EL (cell line): ENCODE measurements at places on chromosomes 4 and X.

DNA sequence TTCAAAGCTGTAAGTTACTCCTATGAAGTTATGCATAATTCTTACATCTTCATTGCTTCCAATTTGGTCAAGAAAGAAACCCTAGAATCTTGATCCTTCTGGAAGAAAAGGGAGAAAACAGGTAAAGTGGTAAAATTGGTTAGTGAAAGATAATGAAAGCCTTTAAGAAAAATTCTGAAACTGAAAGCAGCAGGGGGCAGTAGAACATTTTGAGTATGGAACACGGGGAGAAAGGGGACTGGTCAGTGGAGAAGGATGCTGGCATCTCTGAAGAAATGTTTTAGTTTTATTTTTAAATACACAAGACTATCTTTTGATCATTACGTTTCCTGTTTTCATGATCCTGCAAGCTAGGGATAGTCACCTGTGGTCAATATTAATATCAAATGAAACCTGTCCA is 54.3 kb downstream of the SLIT2 start:
- no peak for DNase-seq

GRCh38 chr4:173746424-173746823 is 216.4 kb upstream of the HAND2 start:
- DNase-seq: no peak

- DNase-seq: no peak
These were observed 4.5 kb upstream of the NHSL2 start for GRCh38 chrX:71906144-71906543.

- DNase-seq: no peak
These were observed 64.8 kb downstream of the TNIP2 start for GRCh38 chr4:2691313-2691712.

DNA sequence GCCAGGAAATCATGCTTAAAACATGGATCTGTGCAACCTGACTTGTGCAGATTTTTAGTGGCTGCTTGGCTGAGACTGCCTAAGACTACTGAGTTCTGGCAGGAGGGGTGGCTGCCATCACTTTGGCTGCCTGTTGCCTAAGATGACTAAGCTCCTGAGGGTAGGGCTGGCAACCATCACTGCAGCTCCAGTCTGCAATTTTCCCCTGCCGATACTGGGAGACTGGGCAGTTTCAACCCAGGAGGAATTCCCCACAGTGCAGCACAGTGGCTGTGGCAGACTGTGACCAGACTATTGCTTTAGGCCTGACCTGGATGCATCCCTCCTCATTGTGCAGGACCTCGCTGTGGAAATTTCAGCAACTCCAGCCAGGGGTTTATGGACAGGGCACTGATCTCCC is 544.9 kb downstream of the ANKRD50 start:
- peak; percentile 2 for DNase-seq

DNA sequence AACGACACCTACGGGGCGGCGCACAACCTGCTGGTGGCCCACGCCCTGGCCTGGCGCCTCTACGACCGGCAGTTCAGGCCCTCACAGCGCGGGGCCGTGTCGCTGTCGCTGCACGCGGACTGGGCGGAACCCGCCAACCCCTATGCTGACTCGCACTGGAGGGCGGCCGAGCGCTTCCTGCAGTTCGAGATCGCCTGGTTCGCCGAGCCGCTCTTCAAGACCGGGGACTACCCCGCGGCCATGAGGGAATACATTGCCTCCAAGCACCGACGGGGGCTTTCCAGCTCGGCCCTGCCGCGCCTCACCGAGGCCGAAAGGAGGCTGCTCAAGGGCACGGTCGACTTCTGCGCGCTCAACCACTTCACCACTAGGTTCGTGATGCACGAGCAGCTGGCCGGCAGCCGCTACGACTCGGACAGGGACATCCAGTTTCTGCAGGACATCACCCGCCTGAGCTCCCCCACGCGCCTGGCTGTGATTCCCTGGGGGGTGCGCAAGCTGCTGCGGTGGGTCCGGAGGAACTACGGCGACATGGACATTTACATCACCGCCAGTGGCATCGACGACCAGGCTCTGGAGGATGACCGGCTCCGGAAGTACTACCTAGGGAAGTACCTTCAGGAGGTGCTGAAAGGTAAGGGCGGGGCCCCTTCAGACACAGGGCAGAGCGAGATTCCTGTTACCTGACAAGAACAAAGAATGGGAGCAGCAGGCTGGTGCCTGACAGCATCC is 11.7 kb downstream of the RPL9 start:
- peak; percentile 43 for DNase-seq

GRCh38 chrX:72094894-72095293 is 36.8 kb downstream of the RTL5 start:
- no peak for DNase-seq

DNA sequence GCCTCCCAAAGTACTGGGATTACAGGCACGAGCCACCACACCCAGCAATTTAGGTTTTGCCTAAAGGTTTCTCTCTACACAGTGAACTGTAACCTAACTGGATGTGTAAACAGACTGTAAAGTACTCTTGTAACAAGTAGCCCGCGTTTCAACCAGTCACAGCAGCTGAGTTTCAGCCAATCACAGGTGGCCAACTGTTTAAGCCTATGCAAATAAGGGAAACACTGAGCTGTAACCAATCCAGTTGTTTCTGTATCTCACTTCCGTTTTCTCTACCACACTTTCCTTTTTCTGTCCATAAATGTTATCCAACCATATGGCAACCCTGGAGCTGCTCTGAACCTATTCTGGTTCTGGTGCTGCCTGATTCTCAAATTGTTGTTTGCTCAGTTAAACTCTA is 59.9 kb downstream of the DIPK2B start:
- DNase-seq: no peak

GRCh38 chr4:121709766-121710405 is 13.1 kb upstream of the ANXA5 start:
- DNase-seq: no peak

GRCh38 chr4:158836002-158836369 is 67.2 kb downstream of the FNIP2 start:
- no peak for DNase-seq

- DNase-seq: peak; percentile 12
These were observed 70.6 kb downstream of the ARFIP1 start for GRCh38 chr4:152850377-152850776.

DNA sequence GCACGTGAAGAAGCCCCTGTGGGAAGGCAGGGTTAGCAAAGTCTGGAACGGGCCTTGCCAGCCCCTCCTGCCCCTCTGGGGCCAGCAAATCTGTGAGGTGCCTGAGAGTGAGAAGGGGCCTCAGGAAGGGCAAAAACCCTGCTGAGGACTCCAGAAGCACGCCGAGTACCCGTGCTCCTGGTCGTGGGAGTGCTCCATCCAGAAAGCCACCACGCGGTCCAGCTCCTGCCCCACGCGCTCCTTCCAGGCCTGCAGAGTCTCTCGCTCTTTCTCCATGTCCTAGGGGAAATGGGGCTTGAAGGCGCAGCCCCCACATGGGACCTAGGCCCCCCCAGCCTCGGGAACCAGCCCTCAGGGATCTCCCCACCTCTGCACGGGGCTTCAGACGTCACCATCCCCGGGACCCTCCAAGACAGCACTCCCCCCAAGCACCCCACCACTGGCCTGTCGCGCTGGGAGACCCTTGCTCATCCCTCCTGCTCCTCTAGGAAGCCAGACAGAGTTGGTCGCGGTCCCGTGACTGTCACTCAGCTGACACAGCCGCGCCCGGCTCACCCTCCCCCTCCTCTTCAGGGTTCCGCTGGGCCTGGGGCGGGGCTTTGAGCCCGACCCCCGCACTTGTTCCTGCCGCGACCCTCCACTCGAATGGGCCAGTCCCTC is at the start of gene RENBP:
Gene RENBP, minus strand, starts transcription at position 504 of the 660 bp plus-strand sequence. Its CDS starts 33 bp downstream, at position 471.
- no peak for DNase-seq

- no peak for DNase-seq
These were observed 275.0 kb upstream of the CTSO start for GRCh38 chr4:156228676-156229075.

DNA sequence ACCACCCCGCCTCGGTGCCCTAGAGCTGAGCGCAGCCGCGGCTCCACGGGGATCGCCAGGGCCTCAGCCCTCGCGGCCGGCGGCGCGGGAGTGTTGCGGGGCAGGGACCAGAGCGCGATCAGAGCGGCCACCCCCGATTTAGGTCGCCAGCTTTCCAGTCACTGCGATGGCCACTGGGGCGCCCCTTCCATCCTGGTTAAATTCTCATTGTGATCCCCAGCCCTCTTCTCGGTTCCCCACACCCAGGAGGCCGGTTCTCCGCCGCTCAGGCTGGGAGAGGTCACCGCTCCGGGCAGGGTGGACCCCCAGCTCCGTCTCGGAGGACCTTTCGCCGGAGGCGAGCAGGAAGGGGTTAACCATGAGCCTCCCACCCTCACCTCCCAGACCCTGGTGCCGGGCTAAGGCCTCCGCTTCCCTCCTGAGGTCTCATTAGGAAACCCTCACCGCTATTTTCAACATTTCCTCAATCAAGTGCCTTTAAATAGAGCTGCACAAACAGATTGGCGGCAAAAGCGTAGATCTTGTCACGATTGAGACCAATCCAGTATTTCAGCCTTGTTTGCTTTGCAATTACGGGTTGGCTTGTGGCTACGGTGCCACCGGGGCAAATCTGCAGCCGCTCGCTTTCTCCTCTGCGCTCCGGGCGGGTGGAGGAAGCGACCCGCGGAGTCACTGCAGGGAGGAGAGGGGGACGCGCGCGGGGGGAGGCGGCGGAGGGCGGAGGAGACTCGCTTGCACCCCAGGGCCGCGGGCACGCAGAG is 8.3 kb upstream of the HAND2 start:
- DNase-seq: no peak

GRCh38 chr4:3658530-3658913 is 107.7 kb upstream of the ADRA2C start:
- no peak for DNase-seq

GRCh38 chrX:134969726-134970125 is 21.1 kb upstream of the SMIM10 start:
- no peak for DNase-seq

- no peak for DNase-seq
These were observed 52.5 kb downstream of the TMEM156 start for GRCh38 chr4:38979511-38980230.

DNA sequence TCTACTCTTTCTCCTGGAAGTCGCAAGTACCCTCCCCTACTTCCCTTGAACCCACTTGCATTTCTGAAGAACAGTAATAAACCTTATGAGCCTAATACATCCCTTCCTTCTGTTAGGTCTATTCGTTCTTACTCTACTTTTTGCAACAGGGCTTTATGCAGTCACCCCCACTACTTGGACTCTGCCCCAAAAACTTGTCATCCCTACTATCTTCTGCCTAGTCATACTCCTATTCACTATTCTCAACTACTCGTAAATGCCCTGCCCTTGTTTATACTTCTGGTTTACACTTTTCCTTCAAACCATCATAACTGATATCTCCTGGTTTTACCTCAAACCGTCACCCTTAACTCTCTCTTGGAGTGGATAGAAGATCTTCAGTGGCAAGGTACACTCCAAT is 55.2 kb upstream of the SLIT2 start:
- peak; percentile 32 for DNase-seq

DNA sequence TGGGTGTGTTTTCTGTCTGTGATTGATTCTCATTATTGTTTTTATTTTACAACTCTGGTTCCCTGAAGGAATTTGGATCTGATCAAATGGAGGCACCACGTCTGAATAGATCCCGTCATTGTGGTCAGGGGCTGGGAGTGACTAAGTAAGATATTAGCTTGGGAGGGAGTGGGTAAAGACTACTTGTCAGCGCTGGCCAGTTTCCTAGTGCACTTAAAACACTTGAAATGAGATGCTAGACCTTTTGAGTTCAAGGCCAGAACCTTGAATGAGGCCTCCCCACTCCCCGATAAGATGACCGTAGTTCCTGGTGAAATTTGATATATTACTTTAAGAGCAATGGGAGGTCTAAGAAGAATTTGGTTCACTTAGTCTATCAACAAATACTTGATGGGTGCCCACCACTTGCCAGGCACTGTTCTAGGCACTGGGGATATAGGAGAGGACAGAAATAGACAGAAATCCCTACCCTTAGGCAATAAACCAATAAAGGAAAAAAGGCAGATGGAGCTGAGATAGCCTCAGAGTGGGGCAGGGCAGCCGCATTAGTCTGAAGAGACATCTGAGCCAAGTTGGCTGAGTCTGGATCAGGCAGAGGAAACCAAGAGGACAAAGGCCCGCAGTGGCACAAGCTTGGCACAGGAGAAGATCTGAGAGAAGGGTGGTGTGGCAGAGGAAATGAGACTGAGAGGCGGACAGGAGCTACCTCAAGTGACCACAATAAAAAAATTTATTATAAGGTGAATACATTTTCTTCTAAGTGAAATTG is 11.8 kb downstream of the FAM184B start:
- DNase-seq: no peak

DNA sequence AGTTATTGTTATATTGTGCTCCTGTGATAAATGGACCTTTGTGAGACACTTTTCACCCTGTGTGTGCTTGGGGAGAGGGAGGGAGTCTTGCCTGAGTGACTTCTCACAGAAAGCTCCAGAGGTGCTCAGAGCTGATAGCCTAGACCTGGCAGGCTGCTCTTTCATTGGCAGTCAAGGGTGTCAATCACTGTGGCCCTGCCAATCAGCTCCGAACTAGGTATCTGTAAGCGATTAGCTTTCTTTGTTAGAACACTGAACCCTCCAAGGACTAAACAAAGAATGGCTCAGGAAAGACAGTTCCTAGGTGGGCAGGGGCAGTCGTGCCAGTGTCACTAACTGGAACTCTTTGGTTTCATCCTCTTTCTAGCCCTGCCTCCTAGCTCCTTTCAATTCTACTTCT is 2.7 kb upstream of the NALF2 start:
- DNase-seq: no peak

GRCh38 chrX:35622040-35622439 is 176.1 kb upstream of the MAGEB16 start:
- DNase-seq: no peak

- peak; percentile 1 for DNase-seq
These were observed 1.2 kb downstream of the GNPDA2 start for GRCh38 chr4:44725166-44725565.

DNA sequence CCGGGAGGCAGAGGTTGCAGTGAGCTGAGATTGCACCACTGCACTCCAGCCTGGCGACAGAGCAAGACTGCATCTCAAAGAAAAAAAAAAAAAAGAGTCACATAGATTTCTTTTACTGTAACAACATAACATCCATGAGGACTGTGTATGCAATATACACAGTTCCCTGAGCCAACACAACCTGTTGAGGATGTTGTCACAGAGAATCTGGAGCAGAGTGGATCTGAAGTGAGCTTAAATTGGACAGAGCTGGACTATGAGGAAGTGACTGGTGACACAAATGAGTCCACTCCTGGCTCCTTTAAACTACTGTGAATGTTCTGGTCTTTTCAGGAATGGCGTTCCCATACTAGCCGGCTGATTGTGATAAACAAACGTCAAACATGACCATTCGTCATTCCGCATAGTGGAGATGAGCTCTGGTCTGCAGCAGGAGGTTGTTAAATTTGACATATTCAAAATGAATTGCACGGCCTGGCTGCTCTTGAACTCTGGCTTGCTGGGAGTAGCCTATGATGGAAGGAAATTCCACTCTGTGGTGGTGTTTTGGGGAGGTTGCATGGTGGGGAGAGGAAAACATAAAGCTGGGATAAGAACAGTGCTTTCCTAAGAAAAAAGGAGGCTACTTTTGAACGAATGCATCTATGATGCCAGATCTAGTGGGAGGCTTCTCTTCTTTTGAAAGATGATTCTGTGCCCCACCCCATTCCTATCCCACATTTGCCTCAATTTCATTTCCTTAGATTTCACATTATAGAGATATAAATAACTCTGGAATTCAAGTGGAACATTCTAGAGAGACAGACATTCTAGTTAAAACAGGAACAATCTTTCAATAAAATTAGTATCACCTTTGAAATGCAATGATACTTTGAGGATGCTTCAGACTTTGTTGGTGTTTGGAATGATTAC is 149.5 kb downstream of the SHROOM3 start:
- DNase-seq: no peak

GRCh38 chr4:174522183-174523024 is at the start of gene HPGD:
Gene HPGD, minus strand, starts transcription at chr4:174522488. Its CDS starts 37 bp downstream, at chr4:174522451.
- DNase-seq: peak; percentile 1

GRCh38 chr4:32342054-32342453 is 1621.9 kb downstream of the PCDH7 start:
- no peak for DNase-seq
